ENCODE measurements at places on chromosomes 12 and 14. TPM values are rescaled to one million over a fixed set of nuclear protein-coding genes. Genes with fewer than 3 reads are reported as not detected.

DNA sequence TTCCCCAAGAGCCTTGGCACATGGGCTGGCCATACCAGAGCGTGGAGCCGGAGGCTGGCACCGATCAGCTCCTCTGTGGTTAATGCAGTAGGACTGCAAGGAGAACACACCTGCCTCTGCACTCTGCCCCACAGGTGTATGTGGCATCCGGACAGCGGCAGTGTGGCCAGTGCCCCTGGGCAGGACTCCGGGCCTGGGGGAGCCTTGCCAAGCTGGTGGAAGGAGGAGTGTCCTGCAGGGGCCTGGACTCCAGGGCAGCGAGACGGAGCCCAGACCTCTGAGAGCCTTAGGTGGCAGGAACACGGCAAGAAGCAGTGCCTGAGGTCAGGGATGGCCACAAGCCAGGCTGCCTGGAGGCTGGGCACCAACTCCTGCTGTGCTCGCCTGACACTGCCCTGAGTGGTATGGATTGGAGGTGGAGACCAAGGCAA is 5.3 kb upstream of the BEGAIN start:
- no peak for ATAC-seq

DNA sequence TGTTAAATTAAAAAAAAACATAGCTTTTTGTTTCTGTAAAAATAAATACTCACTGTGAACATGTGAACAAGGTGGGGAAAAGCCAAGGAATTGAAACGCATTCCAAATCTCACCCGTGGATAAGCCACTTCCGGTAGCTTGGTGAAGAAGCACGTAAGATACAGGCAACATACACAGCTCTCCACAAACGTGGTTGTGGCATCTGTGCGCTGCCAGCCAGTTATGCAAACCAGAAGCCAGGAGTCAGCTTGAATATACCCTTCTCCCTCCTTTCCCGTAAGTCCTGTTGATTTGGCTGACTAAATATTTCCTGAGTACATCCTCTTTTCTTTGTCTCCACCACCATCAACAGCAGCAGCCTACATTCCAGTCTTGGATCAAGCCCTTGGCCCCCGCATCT is 486.2 kb downstream of the VRK1 start:
- ATAC-seq: no peak

- no peak for ATAC-seq
Measured at GRCh38 chr14:26995301-26995700, 397.5 kb upstream of the NOVA1 start.

GRCh38 chr14:102500158-102500662 is 9.4 kb downstream of the ANKRD9 start:
- ATAC-seq: peak; percentile 68

DNA sequence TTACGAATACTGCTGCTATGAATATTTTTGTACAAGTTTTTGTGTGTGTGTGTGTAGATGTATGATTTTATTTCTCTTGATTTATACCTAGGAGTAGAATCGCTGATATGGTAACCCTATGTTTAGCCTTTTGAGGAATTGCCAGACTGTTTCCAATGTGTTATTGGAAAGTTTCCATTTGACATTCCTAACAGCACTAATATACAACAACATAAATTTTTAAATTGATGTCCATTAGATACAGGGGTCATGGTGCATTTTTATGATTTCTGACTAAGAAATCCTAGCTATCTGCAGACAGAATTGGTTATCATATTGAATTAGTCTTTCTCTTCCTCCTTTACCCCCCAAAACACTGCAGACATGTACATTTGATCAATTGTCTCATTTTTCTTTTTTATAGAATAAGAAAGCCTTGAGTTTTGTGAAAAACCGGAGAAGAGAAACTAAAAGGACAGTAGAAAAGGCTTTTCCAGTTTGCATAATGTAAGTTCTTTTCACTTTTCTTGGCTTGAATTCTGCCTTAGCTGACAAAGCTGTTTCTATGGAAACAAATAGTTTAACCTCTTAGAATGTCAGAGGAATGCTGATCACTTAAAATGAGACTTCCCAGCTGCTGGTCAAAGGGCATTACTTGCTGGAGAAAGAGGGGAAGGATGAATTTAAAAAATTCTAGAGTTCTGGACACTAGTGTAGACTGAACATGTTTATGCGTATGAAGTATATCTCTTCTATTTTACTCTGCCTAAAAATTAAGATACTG is 28.2 kb downstream of the PALS1 start:
- no peak for ATAC-seq

GRCh38 chr14:91140672-91141071 is 26.8 kb downstream of the DGLUCY start:
- no peak for ATAC-seq

- no peak for ATAC-seq
Measured at GRCh38 chr14:100522616-100523099, 64.6 kb downstream of the BEGAIN start.

DNA sequence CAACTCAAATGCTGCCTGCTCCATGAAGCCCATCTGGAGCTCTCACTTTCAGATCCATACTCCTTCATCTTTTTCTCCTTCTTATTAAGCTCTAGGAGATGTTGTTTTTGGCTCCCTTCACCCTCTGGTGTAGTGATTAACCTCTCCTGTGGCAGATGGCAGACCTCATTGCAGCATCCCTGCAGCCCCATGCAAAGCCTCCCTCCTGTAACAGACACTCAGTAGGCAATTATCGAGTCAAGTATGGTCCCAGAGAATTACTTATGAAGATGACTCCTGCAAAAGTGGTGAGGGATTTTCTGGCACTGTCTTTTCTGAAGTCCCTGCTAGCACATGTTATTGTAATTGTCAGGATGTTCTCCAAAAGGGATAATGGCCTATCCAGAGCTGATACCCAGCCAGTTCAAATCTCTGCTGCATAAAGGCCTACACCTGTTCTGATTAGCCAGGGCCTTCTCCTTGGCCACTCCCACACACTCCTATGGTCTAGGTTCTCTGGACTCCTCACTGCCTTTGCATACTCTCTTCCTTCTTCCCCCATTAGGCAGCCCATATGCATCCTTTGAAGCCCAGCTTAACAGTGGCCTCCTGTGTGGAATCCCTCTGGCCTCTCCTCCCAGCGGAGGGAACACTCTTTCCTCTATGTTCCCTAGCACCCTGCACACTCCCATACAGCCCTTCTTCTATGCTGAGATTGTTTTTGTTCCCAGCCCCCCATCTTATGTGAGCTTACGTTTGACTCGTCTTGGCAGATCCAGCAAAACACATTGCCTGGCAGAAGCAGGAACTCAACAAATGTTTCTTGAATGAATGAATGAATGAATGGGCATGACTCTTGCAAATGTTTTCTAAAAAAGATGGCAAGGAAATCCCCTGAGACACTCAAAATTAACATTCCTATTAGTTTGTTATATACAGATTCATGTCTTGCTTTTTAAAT is 43.9 kb upstream of the MDM1 start:
- ATAC-seq: no peak

- no peak for ATAC-seq
Measured at GRCh38 chr14:105200641-105201040, 19.5 kb upstream of the NUDT14 start.

- no peak for ATAC-seq
Measured at GRCh38 chr12:109783135-109783964, 49.8 kb downstream of the TRPV4 start.

GRCh38 chr14:24688030-24688658 is 54.2 kb upstream of the GZMB start:
- ATAC-seq: no peak

- peak; percentile 73 for ATAC-seq
Measured at GRCh38 chr12:31804185-31804504, 75.3 kb upstream of the AMN1 start.

GRCh38 chr14:68539241-68539737 is 253.6 kb downstream of the ZFP36L1 start:
- no peak for ATAC-seq

- ATAC-seq: no peak
Measured at GRCh38 chr12:116971222-116971621, 60.5 kb downstream of the FBXW8 start.

DNA sequence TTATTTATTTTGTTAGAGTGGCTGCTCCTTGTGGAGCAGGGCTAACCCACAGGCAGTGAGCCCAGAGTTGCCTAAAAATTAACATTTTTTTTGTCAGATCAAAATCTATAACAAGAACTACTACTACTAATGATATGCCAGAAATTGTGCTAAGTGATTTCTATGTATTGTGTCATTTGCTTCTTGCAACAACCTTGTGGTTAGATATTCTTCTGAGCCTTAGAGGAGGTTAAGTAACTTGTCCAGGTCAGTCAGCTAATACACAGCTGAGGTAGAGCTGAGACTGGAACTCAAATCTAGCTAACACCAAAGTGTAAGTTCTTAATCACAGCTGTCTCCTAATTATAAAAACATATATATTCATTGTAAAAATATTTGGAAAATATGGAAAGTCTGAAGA is 29.8 kb downstream of the CFL2 start:
- ATAC-seq: no peak

GRCh38 chr12:102300824-102301461 is 103.3 kb upstream of the PMCH start:
- peak; percentile 81 for ATAC-seq

DNA sequence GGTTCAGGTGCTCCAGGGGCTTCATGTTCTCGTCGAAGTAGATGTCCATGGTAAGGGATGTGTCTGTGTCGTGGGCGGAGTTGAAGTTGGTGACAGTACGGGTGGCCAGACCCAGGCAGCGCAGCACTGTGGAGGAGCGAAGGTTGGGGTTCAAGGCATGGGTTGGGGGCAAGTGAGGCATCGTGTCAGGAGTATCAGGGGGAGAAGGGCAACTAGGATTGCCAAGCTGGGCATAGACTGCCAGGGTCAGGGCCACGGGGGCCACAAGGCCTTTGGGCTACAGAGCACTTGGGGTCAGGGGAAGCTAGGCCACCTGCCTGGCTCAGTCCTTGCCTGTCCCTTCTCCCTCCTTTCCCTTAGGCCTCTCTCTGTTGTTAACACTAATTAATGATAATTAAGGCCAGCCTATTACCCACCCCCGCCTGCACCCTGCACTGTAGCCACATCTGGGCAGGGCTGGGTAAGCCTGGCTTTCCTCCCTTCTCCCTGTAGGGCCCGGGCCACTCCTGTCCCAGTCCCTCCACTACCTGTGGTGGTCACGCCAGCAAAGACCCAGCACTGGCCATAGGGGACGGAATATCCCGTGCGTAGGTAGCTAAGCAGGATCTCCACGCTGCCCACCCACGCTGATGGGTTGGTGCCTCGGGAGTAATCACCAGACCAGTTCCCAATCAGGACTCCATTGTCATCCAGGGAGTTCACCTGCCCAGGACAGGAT is 4.3 kb downstream of the TGM1 start:
- no peak for ATAC-seq

PSMC1 gene
- 139 TPM for total RNA-seq

- peak; percentile 90 for ATAC-seq
Measured at GRCh38 chr12:116559162-116559935, at the start of gene MAP1LC3B2. Gene MAP1LC3B2, plus strand, starts transcription at chr12:116559381. Its CDS starts 16,562 bp downstream, at chr12:116575943.

DNA sequence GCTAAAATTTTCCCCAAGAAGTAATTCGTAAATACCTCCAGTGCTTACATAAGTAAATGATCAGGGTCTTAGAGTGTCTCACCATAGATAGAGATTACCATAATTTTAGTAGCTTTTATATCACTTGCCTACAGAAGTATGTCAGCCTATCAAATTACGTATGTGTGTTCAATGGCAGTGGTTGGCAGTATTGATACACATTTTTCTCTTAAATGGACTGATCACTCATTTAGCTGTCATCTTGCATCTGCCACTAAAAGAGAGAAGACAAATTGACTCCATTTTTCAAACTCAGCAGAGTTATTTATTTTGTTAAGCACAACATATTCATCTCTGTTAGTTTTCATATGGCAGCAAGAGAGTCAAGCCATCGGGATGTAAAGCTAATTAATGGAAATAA is 413.1 kb upstream of the CLEC14A start:
- no peak for ATAC-seq

DNA sequence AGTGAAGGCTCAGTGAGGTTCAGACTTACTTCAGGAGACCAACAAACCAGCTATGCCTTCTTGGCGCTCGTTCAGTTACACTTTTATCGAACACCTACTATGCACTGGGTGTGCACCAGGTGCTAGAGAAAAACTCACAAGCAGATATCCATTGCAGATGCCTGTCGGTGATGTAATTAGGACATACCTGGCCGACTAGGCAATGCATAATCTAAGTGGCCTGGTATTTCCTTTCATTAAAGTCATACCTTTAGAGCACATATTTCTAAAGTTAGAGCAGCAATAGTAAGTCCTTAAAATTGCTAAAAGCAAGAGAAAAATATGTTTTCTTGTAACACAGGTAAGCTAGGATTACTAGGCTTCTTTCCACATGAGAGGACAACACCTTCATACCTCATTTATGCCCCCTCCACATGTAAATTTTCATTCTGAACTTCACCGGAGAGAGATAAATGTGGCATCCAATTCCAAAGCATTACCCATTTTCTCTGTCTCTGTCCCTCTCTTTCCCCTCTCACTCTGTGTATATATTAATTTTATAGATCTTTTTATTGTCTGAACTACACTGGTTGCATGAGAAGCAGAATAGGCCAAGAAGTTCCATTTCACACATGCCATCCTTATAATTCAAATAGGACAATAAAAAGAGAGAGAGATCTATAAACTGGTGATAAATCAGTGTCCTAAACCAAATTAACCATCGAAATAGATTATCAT is 242.2 kb downstream of the SPTSSA start:
- no peak for ATAC-seq

DNA sequence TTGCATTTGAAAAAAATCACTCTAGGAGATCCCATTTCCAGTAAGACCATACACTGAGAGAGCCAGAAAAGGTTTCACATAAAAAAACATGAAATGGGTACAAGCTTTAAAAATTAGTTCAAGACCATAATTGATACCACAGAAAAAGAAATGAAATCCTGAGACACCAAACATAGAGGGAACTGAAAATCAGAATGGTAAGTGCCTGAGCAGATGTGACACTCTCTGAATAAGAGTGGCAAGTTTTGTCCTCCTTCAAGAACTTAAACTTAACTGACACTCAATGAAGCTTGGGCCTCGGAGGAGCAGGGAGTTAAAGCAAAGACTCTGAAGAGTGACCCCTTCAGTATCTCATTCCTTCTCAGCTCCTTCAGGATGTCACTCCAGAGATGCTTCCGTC is 23.2 kb upstream of the PTGDR start:
- ATAC-seq: no peak

LALBA gene
- not detected for total RNA-seq

MANSC4 gene
- total RNA-seq: not detected

DNA sequence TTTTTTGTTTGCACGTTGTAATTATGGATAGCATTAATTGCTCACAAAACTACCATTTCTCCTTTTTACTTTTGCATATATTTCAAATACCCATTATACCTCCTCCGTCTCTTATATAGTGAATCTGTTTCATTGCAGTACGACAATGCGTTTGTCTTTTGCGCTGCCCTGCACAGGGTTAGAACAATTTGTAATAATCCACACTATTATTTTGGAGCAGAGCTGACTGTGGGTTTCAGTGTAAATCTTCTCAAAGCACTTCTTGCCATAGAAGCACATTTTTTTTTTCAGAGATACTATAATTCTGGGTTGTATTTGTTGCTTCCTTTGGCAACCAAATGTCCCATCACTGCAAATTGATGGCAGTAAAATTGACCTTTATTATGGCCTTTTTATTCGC is 451.8 kb upstream of the STXBP6 start:
- ATAC-seq: no peak

- ATAC-seq: no peak
Measured at GRCh38 chr14:62847168-62847567, 198.1 kb downstream of the KCNH5 start.

PROX2 gene
- 0.71 TPM for total RNA-seq

PTPRO gene
- 2.3 TPM for total RNA-seq

Measured in activated T-helper 17 cell treated with anti-CD3 and anti-CD28 coated beads, Interleukin-2, amount 50 U/mL, for 72 hours (primary cell).